Skin of body (tissue), 3 donors: ENCODE measurements at places on chromosomes 16 and 17. TPM values are rescaled to one million over a fixed set of nuclear protein-coding genes. Genes with fewer than 3 reads are reported as not detected.

The ARHGDIG gene
- 0.99 TPM for total RNA-seq

The SEPTIN12 gene
- total RNA-seq: not detected

The KRT17 gene
- total RNA-seq: 1,205 TPM

The CUEDC1 gene
- 7.6 TPM for total RNA-seq

The CDT1 gene
- 7.9 TPM for total RNA-seq

- DNase-seq: no peak
These were observed 101.1 kb downstream of the SHISA6 start for GRCh38 chr17:11342138-11342537.

DNA sequence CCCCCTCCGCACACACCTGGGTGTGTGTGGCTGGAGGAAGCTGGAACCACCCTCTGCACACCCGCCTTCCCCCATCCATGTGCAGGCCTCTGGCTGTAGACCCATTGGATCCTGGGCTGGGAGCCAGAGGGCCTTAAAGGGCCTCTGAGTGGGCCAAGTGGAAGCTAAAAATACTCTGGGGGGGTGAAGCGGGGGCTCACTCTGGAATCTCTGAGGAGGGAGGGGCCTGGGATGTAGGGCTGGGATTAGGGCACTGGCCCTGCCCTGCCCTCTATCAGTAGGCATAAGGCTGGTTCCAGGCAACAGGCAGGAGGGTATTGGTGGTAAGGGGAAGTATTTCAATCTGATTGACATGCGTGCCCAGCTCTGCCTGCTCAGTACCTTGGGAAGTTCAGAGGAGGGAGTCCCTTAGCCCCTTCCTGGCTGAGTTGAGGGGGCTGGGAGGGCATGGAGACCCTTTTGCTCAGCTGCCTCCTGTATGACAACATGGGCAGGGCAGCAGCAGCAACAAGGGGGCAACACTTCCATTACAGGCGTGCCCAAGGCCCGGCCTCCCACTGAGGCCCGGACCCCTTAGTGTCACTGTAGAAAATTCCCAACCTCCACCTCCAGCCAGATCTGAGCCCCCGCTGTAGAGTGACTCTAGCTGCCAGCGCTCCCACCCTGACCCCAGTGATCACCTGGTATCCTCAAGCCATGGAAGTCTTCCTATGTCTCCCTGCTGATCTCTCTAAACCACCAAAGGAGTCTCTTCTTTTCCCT, 5.2 kb downstream of the ITGA3 start:
- DNase-seq: peak; percentile 13

DNA sequence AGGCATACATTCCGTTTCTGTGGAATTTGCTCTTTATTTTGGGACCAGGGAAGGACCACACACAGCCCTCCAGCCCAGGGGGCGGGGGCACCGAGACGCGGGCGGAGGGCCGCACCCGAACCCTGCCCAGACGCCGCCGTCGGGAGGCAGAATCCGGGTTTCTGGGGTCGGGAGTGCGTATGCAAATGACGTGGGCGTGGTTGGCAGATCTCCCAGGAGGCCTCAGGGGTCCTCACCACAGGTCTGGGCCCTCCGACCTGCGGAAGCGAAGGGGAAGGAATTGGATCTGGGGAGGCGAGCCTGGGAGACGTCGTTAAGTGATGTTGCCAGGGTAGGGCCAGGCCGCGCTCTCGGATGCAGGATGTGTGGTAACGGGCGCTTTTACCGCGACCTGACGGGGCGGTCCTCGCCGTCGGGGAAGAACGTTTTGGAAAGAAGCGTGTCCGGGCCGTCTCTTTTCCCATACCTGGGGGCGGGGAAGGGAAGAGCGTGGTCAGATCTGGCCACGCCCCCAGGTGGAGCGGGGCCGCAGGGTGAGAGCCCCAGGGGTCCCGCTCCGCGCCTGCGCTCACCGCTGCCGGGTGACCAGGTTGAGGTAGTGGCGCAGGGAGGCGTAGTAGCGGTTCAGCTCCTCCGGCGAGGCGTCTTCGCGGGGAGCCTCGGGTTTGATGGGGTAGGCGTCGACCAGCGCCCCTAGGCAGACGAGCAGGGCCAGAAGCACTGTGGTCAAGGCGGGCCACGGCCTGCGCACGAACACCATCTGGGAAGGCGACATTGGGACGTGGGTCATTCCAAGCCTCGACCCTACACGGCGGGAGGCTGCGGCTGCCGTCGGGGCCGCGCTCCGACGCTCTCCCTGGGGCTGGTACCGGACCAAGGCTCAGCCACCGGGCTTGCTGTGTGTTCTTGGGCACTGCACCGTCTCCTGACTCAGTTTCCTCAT, 745 bp downstream of the PYY start:
- no peak for DNase-seq

- DNase-seq: no peak
These were observed at the start of gene SLC6A2 for GRCh38 chr16:55655897-55656681. TSS of gene SLC6A2 (plus strand) at chr16:55655988. CDS start at chr16:55656695, 707 bp downstream.

- DNase-seq: no peak
These were observed 13.6 kb downstream of the SMPD3 start for GRCh38 chr16:68434624-68435210.

DNA sequence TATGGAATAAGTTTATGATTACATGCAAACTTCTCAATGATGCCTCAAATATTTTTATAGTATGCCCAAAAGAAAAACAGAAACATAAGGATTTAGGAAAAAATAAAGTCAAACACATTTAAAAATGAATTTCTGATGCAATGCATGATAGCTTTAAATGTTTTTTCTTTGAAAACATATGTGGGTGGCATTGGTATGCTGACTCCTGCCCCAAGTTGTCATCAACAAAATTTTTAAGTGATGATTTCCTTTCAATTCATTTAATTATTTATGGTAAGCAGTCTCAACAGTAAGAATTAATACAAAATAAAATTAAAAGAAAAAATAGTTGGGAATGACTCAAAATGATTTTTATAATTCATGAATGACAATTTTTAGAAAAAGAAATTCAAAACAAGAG, 104.9 kb downstream of the CEP112 start:
- DNase-seq: peak; percentile 11

DNA sequence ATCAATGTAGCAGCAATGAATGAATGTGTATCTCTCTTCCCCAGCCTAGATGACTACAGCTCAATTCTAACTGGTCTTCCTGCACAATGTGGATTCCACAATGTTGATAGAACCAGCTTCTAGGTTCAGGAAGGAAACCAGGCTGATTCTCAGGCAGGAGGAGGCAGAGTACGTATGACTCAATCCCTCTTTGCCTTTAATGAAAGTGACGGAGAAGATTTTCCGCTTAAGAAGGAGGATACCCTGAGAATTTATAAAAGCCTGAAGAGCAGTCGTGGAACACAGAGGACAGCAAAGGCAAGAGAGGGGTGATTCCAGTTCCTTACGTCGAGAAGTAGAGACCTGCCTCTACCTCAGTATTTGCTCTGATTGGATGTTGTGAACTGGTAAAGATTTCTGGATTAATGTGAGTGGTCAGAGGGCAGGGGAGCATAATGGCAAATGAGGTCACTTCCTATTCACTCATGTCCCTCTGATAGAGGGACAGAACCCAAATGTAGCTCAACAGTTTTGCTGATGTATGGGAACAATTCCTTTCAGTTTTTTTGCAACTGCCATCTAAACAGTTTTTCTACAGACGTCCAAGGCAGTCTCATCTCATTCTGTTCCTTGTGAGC, 15.0 kb upstream of the SLC16A11 start:
- no peak for DNase-seq

- DNase-seq: no peak
These were observed 618 bp downstream of the CCDC78 start for GRCh38 chr16:725463-726187.

DNA sequence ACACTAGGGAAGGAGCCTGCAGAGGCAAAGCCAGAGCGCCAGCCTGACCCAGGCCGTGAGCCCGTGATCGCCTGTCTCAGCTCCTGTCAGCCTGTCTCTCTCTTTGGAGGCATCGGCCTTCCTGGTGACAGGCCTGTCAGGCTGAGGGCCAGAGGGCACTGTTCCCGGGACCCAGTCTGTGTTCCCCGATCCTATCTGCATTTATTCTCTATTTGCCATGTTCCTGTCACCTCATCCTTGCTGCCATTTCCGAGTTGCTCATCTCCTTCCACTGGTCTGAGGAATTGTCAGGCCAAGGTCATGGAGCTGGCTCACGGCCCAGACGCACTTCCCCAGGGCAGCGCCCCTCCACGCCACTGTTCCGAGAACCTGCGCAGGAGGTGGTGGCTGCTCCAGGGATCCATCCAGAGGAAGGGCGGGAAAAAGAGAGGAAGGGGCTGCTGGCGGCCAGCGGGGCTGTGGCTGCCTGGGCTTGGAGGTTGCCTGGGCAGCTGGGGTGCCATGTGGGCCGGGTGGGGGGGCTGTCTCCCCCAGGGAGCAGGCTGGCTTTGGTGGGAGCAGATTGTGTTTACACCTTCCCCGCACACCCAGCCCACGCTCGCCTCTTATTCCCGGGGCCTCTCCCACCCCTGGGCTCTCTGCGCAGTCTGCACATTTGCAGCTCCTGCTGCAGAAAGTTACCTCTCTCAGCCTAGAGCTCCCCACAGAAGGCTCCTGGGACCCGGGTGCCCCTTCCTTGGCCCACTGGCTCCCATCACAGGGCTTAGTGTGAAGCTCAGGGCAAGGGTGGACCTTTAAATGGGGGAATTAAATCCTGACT, 4.9 kb downstream of the PRCD start:
- DNase-seq: no peak
